ENCODE measurements at places on chromosomes 12 and 14.

GRCh38 chr12:131333136-131333535 lies 377.8 kb upstream of the SFSWAP start:
- no peak for DNase-seq

- no peak for DNase-seq
Observed at GRCh38 chr12:87801860-87802720, 227.1 kb downstream of the C12orf50 start.

GRCh38 chr14:95274874-95275273 lies 44.8 kb downstream of the CLMN start:
- no peak for DNase-seq

DNA sequence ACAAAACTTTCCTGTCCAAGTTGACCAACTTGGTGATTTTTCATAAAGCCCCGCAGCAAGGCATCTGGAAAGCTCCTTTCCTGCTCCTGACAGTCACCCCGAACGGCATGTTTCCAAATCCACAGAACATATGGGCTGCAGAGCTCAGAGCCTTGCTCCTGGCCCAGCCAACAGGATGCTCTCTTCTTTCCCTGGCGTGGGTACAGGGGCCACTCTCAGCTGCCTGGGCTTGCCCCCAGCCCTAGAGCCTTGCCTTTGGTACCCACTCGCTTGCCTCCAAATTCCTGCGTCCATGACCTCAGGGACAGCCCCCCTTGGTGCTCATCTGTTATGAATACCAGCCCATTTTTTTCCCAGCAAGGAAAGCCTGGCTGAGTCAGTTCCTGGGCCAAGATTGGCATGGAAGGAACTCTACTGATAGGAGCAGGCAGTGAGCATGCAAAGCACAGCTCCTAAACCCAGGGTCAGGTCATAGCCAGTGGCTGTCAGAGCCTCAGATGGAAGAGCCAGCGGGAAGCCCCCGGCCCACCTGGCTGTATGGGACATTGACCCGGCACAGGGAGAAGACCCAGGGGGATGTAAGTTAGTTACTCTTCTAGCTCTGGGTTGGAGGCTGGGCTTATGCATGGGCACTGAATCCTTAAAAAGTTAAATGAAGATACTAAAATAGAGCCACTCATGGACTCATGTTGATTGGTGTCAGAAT lies 105.3 kb upstream of the RTL1 start:
- DNase-seq = no peak
